ENCODE measurements at places on chromosomes 1 and 21.

- no peak for DNase-seq
Measured at GRCh38 chr21:41428311-41428710, 2.3 kb downstream of the MX1 start.

GRCh38 chr1:57517587-57518374, 93.9 kb upstream of the DAB1 start:
- DNase-seq, result no peak

- peak; percentile 36 for DNase-seq
Measured at GRCh38 chr21:37862536-37862935, 53.7 kb downstream of the KCNJ6 start.

GRCh38 chr1:22252251-22252650, 109.4 kb upstream of the WNT4 start:
- no peak for DNase-seq

GRCh38 chr1:3586986-3587759, 24.1 kb downstream of the MEGF6 start:
- no peak for DNase-seq

DNA sequence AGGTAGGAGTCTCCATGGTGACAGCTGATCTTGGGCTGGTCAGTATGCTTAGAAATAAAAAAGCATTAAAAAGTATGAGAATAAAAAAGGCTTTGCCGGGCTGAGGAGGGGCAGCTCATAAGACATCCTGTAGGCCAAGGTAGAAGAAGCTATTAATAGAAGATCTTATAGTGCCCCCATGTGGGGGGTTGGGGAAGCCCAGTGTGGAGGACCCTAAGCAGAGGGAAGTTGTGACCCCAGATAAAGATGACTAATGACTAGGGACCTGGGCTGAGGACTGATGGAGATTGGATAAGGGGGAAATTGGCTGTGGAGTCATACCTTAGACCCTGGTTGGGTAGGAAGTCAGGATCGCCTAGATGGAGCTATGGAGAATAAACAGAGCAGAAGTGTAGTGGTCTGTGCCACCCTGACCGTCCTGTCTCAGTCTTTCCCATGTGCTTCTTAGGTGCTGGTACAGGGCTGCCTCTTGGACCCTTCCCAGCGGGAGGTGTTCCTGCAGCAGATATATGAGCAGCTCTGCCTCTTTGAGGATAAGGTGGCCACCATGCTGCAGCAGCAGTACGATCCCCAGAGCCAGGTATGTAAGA, 25.0 kb downstream of the SZT2 start:
- DNase-seq, result no peak

DNA sequence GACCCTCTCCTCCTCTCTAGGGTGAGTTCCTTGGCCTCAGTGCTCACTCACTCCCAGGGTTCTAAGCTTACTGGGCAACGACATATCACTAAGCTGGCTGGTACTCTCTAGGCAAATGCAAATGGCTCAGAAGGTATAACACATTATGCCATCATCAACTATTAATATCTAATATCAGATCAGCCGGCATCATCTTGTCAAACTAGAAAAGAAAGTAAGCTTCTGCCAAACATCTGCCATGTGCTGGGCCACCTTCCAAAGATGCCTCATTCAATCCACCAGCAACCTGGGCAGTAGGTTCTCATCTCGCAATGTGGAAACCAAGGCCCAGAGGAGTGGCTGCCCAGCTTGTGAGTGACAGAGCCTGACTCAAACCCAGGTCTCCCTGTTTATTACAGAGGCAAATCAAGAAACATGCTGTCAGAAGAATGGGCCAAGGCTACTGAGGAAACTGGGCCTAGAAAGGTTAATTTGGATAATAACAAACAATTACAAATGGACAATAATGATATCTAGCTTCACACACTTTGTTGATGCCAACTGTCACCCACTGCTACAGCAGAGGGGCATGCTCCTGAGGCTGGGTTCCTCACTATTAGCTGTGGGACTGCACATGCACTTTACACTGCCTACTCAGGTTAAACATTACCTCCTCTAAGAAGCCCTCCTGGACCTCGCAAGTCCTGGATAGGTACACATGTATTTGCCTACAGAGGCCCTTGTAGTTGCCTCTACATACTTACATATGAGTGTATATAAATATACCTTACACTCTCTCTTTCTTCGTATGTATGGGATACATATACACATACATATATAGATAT, 183.3 kb upstream of the JUN start:
- DNase-seq, result no peak

DNA sequence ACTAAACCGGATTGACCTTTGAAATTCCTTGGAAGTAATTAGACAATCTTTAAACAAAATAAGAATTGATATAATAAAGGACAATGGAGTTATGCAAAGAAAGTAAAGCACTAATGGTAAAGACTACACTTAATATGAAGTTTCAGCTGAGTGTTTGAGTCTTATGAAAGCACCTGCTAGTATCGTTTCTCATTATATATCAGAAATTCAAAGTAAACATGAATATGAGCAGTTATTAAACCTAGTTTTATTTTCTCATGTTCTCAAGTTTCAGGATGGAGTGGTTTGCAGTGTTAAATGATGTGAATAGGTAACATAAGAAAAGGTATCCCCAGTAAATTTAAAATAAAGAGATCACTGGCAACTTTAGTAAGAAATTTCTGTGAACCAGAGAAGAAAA, 188.6 kb downstream of the ZP4 start:
- no peak for DNase-seq

- no peak for DNase-seq
Measured at GRCh38 chr1:206103979-206104378, 13.2 kb downstream of the AVPR1B start.

- DNase-seq, result no peak
Measured at GRCh38 chr1:178939338-178940067, 68.6 kb upstream of the ANGPTL1 start.

DNA sequence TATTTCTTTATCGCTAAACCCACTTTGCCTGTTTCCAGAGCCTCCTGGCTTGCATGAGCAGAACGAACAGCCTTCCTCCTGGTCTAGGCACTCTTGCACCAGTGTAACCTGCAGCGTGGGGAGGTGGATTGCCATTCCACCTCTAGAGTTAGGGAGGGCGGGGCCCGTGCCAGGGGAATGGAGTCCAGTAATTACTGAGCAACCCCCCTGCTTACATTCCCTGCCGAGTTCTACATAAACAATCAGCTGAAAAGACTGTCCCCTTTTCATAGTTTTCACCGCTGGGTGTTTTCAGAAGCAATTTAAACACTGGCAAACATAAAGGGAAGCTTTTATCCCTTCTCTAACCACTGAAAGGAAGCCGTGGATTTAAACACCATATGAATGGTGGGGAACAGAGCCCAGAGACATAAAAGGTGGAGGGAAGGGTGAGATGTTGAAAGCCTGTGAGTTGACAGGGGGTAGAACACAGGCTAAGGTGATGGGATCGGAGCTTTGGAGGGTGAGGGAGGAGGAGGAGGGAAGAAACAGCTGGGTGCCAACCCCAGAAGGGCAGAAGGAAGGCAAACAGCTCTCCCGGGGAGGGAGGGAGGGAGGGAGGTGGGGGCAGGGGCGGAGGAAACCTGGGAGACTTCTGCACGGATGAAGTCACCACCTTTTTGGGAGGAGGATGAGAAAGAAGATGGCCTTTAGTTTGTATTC, 68.0 kb upstream of the WDR26 start:
- DNase-seq, result no peak
